ENCODE measurements at places on chromosomes 13 and 19.
A peak's percentile ranks its signal among the peaks of the same experiment; 100 is the strongest.

GRCh38 chr19:40056505-40056904, 474 bp upstream of the ZNF780B start:
- DNase-seq: no peak

DNA sequence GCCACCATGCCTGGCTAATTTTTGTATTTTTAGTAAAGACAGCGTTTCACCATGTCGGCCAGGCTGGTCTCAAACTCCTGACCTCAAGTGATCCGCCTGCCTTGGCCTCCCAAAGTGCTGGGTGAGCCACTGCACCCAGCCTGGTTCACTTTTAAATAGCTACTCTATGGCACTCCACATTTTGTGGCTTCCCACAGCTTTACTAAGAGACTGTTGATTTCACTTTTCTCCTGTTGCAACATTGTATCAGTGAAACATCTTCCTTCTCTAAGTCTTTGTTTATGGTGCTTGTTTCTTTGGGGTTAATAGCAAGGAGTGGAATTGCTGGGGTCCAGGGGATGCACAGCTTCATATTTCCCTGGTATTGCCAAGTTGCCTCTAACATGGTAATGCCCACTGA, 12.3 kb downstream of the TMEM38A start:
- DNase-seq: no peak

DNA sequence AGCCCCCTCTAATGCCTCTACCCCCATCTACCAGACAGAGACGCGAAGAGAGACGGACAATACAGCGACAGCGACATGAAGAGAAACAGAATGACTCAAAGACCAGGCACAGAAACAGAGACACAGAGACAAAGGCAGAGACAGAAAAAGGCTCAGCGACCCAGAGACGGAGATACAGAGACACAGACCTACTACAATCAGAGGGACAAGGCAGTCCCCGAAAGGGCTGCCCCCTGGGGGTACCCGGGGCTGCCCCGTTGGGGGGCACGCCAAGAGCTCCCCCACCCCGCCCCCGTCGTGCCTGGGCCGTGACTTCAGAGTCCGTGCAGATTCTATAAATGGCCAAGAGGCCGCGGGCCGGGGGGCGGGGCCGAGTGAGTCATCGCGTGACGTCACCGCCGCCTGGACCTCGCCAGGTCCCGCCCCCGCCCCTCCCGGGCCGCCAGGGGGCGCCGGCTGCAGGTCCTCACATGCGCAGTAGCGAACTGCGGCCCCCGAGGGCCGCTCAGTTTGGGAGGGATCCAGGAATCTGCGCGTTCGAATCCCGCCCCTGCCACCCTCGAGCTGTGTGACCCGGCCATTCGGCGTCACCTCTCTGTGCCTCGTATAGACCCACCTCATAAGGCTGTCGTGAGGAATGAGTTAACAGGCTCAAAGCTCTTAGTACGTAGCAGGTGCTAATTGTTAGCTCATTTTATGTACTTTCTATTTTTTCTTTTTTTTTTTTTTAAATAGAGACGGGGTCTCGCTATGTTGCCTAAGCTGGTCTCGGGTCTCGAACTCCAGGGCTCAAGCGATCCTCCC, 2.7 kb upstream of the CNN1 start:
- DNase-seq: peak; percentile 35

DNA sequence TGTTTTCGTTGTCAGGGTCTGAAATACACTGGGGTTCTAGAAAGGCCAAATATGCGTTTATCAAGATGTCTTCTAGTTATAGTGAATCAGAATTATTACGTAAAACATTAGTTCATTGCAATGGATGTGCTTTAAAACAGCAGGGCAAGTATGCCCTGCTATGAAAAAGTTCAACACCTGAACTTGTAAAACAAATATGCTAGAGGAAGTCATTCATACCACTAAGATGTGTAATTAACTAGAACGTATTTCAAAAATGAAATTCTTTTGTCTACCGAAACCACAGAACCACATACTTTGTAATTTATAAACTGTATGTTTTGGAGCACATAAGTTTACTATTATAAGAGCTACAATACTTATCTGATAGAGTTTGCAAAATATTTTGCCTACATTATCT, 266.2 kb downstream of the KCTD12 start:
- DNase-seq: no peak

DNA sequence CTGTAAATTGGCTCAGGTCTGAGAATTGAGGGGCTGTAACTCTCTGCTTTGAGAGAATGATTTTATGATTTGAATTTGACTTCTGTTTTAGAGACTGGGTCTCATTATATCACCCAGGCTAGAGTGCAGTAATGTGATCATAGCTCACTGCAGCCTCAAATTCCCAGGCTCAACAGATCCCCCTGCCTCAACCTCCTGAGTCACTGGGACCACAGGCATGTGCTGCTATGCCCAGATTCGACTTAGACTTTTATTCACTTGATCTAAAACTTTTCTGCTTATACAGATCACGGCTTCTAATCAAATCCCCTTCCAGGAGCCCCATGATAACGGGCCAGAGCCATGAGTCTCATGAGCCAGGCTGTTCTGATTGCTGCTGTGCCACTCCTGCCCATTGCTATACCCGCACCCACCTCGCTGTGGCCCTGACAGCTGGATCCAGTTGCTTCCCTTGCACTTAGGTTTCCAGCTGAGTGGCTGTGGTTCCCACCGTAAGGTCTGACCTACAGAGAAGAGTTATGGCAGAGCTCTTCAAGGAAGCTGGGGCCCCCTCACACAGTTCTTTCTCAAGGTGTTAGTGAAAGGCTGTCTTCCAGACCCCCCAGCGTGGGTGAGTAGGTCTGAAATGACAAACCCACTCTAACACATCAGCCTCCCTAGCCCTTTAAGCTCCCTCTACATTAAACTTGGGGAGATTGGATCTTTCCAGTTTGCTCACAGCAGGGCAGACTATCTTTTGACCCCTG, 251.2 kb upstream of the SGCG start:
- DNase-seq: no peak

GRCh38 chr13:74645586-74645985, 511.4 kb upstream of the KLF12 start:
- DNase-seq: no peak

- no peak for DNase-seq
Measured at GRCh38 chr13:40442231-40442630, 224.2 kb downstream of the FOXO1 start.

GRCh38 chr19:16649734-16650133, 10.2 kb downstream of the SMIM7 start:
- DNase-seq: no peak

DNA sequence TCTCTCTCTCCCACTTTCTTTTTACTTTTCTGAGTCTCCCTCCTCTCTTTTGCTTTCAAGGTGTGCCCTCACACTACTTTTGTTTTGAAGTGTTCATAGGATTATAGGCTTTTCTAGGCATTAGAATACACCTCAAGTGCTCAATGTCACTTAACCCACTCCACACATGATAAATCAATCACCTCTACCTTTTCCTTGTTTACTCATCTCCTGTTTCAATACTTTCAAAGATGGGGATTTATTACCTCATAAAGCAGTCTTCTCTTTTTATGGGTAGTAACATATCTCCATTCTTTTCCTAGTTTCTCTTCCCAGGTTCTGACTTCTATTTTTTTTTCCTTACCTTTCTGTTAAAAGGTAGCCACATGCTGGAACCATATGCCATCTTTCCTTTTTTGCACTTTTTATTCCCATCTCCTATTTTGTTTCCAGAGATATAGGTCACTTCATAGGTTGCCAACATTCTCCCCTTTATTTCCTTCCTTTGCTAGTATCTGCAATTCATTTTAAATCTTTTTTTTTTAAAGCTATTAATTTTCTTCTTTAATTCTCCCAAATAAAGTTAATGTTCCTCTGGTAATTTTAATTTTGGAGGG, 137.6 kb upstream of the SLC10A2 start:
- no peak for DNase-seq
